ENCODE measurements at places on chromosomes 3 and 15.

- H3K4me3 ChIP-seq = no peak overlapping the region
- H3K27me3 ChIP-seq = no peaks in the 10 kb centered on the region
- peaks cover 21% of the 10 kb centered on the region for H3K36me3 ChIP-seq
- peak; percentile 55 for DNase-seq
Observed at GRCh38 chr3:48400824-48401433, 28.9 kb downstream of the FBXW12 start.

DNA sequence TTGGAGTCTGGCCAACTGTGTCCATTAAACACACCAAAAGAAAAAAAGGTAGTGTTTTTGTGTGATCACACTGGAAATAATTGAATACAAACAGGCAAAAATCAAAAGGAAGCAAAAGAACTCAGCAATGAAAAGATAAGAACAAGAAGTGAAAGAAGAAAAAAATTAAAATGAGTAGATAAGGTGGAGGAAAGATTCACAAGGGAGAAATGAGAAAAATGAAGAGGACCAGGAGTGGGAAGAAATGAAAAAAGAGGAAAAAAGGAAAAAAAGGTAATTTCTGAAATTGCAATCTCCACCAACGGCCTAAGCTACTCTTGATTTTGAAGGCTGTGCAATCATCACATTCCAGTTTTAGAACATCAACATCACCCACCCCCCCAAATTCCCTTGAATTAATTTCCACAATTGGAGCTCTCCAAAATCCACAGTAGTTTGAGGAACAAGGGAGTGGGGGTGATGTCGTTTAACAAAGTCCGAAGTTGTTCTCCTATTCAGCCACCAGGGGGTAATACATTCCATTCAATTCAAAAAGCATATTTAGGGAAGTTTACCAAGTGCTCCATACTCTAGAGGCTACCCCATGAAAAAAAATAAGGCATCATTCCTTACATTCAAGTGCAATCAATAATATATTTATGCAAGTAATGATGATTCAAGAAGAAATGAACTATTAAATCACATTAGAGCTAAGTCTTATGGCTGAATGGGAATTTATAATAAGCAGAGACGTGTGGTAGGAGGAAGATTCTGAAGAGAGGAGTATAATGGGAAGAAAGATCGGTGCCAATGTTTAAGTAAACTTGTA, 37.4 kb downstream of the ZNF860 start:
- H3K36me3 ChIP-seq = no peaks in the 10 kb centered on the region
- no peak for DNase-seq
- no peak overlapping the region for H3K4me3 ChIP-seq

- no peak overlapping the region for H3K4me3 ChIP-seq
- no peaks in the 10 kb centered on the region for H3K4me1 ChIP-seq
- DNase-seq = no peak
- H3K36me3 ChIP-seq = no peaks in the 10 kb centered on the region
Observed at GRCh38 chr3:173618703-173619102, 221.2 kb downstream of the NLGN1 start.

- no peak for DNase-seq
- no peak overlapping the region for H3K27ac ChIP-seq
- H3K27me3 ChIP-seq = no peaks in the 10 kb centered on the region
- H3K4me1 ChIP-seq = no peaks in the 10 kb centered on the region
Observed at GRCh38 chr15:72836676-72837330, 53.2 kb upstream of the ADPGK start.

DNA sequence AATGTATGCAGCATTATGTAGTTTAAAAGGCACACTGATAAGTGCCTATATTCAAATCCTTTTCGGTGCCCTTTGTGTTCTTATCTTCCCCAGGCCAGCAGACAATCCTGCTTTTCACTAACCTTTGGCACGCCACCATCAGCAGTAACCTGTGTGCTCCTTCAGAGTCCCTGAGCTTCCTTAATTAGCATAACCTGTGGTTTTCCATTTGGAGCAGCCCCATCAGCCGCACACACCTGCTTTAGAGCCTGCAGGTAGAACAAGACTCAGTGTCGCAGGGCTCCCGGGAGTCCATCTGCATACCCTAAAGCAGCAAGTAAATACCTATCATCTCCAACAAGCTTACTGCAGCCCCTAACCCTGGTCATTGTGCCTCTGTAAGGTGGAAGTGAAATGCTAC, 755.1 kb downstream of the ROBO2 start:
- H3K4me1 ChIP-seq = no peaks in the 10 kb centered on the region
- H3K4me3 ChIP-seq = no peak overlapping the region
- H3K27me3 ChIP-seq = no peaks in the 10 kb centered on the region

GRCh38 chr3:192079098-192079497, 618.1 kb downstream of the PYDC2 start:
- no peak overlapping the region for H3K27ac ChIP-seq
- no peak overlapping the region for H3K4me3 ChIP-seq
- no peak for DNase-seq
- no peaks in the 10 kb centered on the region for H3K27me3 ChIP-seq

DNA sequence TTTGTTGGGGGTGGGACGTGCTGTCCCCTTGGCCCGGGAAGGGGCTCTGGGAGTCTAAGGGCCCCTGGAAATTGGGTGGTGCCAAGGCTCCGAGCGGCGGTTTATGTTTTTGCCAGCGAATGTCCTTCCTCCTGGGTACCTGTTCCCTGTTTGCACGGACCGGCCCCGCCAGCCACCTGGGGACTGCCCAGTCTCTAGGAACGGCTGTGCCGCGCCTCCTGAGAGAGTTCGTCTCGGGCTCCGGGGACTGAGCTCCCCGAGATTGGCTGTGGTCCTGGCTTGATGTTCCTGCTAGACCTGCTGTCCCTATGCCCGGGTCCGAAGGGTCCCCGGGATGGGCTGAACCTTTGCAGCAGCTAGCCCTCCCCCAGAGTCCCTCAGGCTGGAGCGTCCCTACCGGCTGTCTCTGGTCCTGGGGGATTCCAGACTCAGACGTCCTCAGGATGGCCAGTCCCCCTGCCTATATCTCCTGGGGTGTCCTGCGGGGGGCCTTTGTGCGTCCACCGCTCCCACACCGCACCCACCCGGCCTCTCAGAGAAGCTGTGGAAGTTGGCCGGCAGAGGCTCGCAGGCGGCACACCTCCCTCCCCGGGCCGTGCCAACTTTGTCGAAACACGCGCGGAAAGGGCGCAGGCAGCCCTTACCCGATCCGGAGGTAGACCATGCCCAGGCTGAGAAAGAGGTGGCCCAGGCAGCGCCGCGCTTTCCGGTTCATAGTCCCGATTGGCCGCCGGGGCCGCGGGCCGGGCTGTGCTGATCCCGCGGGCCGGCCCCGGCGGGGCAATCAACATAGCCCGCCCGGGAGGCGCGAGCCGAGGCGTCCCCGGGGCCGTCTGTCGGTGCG, 547 bp downstream of the WNT7A start:
- H3K27me3 ChIP-seq = peaks cover 47% of the 10 kb centered on the region
- DNase-seq = no peak
- H3K27ac ChIP-seq = no peak overlapping the region
- H3K4me1 ChIP-seq = no peaks in the 10 kb centered on the region
- H3K36me3 ChIP-seq = no peaks in the 10 kb centered on the region
- peak overlapping the region; percentile 74 for H3K4me3 ChIP-seq

GRCh38 chr3:134797741-134798451, 2.8 kb downstream of the EPHB1 start:
- H3K27me3 ChIP-seq = peaks cover 21% of the 10 kb centered on the region
- no peaks in the 10 kb centered on the region for H3K36me3 ChIP-seq
- H3K27ac ChIP-seq = no peak overlapping the region
- DNase-seq = no peak

- H3K27ac ChIP-seq = no peak overlapping the region
- H3K4me1 ChIP-seq = peaks cover 1% of the 10 kb centered on the region
- no peak overlapping the region for H3K4me3 ChIP-seq
Observed at GRCh38 chr15:86125775-86126174, 46.1 kb downstream of the AGBL1 start.

- no peak for DNase-seq
- H3K4me1 ChIP-seq = no peaks in the 10 kb centered on the region
- H3K27ac ChIP-seq = no peak overlapping the region
- no peaks in the 10 kb centered on the region for H3K27me3 ChIP-seq
Observed at GRCh38 chr3:33799202-33799551, 747 bp downstream of the PDCD6IP start.

DNA sequence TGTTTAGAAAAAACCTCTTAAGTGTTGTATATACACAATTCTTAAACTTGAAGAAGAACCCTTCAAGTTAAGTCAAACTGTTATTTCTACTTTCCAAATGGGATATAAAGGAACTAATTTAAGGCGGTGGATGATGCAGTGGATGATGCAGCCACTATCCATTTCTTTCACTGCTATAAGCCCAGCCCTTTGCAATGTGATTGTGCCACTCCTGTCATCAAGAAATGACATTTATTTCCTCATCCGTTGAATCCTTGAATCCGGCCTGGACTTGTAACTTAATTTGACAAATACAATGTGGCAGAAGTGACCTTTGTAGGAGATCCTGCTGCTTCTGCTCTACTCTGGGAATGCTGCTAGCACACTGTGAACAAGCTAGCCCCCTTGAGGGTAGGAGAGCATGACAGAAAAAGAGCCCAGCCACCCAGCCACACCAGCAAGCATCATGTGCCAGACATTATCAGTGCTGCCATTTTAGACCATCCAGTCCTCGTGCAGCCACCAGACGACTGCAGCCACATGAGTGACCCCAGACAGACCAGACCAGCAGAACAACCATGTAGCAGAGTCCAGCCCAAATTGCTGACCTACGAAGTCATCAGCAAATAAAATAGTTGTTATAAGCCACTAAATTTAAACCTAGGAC, 47.4 kb downstream of the UACA start:
- no peak for DNase-seq
- H3K4me3 ChIP-seq = no peak overlapping the region
- no peaks in the 10 kb centered on the region for H3K4me1 ChIP-seq
- H3K27me3 ChIP-seq = no peaks in the 10 kb centered on the region
- no peaks in the 10 kb centered on the region for H3K36me3 ChIP-seq

GRCh38 chr15:52440414-52440813, 88.3 kb downstream of the MYO5A start:
- H3K4me3 ChIP-seq = no peak overlapping the region
- H3K36me3 ChIP-seq = no peaks in the 10 kb centered on the region
- no peaks in the 10 kb centered on the region for H3K27me3 ChIP-seq
- no peak for DNase-seq

GRCh38 chr3:140461250-140461649, 216.6 kb upstream of the TRIM42 start:
- H3K27ac ChIP-seq = no peak overlapping the region
- H3K36me3 ChIP-seq = no peaks in the 10 kb centered on the region
- no peak overlapping the region for H3K4me3 ChIP-seq
- no peak for DNase-seq

DNA sequence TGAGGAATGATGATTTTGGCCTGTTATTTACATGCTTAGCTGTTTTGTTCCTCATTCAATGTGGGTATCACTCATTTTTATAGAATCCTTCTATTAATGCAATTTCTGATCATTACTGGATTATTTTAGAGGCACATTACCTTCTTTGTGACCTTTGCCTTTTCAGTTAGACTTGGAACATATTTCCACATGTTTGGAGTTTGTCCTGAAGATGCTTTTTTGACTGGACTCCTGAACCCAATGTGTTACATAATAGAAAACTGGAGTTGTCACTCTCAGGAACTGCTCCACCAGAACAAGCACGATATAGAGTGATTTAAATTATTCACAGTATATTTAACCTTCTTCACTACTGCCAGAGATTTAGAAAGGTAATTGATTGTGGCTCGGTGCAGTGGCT, 59.5 kb downstream of the TP63 start:
- H3K4me1 ChIP-seq = no peaks in the 10 kb centered on the region
- H3K4me3 ChIP-seq = no peak overlapping the region
- H3K27ac ChIP-seq = no peak overlapping the region
- no peaks in the 10 kb centered on the region for H3K27me3 ChIP-seq

DNA sequence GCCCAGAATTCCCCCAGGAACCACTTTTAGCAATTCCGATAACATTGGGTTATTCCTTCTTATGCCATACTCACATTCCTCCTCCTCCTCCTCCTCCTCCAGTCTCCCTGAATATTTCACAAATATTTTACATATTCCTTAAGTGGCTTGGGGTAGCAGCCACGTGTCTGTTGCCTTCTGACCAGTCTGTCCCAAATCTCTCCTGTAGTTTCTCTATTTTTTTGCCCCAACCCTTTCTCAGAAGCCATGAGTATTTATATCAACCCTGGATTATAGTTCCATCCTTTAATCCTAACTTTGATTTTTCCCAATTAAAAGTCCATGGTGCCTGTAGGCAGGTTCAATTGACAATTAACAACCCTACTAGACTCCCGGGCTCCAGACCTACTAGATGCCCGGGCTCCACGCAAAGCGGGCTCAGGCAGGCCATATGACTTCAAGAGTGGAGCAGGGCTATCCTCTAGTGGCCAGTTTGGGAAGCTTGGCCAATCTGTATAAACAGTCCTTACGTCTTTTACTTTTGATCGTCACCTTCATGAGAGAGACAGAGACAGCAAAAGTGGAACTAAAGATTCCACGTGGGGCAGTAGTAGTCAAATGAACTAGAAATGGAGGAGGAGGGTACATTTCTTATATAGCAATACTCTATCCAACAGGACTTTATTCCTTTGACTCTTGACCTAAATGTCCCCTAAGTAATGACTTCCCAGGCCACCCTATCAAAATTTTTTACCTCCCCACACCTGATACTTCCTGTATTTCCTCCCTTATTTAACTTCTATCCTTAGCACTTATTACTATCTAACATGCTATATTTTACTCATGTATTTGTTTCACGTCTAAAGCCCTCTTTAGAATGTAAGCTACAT, 69.7 kb downstream of the USF3 start:
- no peaks in the 10 kb centered on the region for H3K36me3 ChIP-seq
- no peak overlapping the region for H3K27ac ChIP-seq
- H3K4me1 ChIP-seq = no peaks in the 10 kb centered on the region
- DNase-seq = peak; percentile 52
- no peaks in the 10 kb centered on the region for H3K27me3 ChIP-seq
- no peak overlapping the region for H3K4me3 ChIP-seq

DNA sequence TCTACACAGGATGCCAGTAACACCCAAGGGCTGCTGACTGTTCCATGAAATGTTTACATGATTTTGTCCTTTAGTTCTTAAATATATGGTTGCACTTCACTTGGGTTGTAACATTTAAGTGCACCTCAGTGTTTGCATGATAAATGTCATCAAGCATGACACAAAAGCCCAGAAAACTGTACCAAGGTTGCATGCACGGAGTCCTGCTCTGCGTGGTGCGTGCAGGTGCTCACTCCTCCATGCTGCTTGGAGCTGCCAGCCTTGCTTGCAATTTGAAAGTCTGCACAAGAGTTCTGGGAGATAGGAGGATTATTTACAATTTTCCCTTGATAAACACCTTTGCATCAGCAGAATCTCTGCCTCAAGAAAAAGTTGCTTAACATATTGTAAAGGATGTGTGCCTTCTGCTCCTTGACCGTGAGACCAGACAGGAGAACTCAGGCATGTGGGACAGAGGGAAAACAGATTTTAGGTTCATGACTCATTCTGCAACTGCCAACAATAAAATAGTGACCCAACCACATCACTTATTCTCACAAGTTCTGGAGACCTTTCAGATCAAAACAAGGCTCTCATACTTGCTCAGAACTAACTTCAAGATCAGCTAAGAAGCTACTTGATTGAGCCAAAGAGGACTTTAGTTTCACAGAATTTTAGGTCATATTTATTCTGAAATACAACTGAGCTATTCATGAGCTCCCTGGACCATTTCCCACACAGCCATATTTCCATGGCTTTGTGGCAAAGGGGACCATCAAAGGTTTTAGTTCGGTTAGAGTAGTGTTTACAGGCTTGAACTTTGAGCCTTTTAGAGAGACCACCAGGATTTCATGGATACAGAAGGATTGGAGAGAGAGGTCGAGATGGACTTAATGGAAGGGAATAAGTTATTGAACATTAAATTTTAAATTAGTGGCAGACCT, 128.4 kb upstream of the ZBED2 start:
- no peak overlapping the region for H3K27ac ChIP-seq
- H3K4me3 ChIP-seq = no peak overlapping the region
- no peak for DNase-seq
- no peaks in the 10 kb centered on the region for H3K27me3 ChIP-seq
- H3K4me1 ChIP-seq = no peaks in the 10 kb centered on the region
- H3K36me3 ChIP-seq = no peaks in the 10 kb centered on the region
